ENCODE measurements at places on chromosomes 3 and 15.

- DNase-seq: no peak
Observed at GRCh38 chr3:22899441-22899840, 303.7 kb upstream of the UBE2E2 start.

DNA sequence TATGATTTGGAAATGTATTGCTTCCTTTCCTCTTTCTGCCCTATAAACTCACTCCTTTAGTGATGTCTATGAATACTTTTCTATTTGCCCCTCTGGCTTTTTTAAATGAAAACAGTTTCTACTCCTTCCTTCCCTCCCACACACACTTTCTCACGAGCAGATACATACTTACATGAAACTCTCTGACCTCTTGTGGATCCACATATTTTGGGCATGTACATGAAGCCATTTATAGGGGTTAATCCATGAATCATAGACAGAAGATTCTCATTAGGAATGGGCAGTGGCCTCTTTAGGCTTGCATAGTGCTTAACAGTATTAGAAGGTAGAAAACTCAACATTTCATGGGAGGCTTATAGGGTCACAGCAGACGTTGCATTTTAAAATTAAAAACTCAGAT lies 24.8 kb downstream of the ANAPC13 start:
- no peak for DNase-seq

DNA sequence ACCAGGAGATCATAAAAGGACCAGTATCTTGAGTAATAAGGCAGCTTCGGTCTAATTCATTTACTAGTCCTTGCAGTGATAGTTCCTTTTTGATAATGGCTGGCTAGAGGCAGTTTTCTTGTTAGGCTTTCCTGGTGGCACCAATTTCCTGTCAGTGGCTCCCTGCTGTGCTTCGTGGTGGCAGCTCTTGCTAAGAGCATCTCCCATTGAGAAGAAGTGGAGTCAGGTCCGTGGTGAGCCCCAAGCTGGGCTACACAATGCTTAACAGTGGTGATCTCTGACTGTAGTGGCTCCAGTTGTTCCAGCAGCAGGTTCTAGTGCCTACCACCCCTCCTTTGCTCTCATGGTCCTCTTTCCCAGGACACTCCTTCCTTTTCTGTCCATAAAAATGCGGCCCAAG lies 111.2 kb downstream of the RAP2B start:
- no peak for DNase-seq

DNA sequence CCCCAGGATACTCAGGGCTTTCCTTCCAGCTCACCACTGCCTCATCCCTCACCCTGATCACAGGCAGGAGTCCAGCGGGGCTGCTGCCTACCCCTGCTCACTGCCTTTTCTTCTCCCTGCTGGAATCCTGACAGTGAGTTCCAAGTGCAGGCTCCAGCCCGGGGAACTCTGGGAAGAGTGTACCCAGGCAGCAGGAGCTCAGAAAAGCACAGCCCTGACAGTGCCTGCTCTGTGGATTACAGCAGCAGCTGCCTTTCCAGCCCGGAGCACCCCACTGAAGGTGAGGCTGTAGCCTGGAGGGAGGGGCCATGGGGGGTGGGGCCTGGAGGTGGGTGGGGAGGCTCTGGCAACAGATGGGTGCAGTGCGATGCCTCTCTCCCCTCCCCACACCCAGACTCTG lies 6.1 kb upstream of the JMJD7 start:
- no peak for DNase-seq

DNA sequence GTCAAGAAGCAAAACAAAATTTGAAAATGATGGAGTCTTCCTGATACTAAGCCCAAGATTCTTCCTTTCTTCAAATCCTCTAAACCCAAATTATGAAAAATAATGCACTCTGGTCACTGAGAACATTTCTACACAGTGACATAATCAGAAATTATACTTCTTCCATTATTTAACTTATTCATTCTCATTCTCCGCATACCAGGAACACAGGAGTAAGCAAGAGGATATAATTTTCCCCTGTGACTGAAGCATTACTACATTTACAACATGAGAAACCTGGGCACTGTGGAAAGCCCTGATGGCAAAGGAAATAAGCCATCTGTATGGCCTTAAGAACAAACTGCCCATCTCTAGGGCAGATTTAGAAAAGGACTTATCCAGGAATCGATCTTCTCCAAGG lies 47.0 kb downstream of the EXD1 start:
- DNase-seq: no peak

- no peak for DNase-seq
Observed at GRCh38 chr3:106577241-106577640, 708.4 kb upstream of the CBLB start.

DNA sequence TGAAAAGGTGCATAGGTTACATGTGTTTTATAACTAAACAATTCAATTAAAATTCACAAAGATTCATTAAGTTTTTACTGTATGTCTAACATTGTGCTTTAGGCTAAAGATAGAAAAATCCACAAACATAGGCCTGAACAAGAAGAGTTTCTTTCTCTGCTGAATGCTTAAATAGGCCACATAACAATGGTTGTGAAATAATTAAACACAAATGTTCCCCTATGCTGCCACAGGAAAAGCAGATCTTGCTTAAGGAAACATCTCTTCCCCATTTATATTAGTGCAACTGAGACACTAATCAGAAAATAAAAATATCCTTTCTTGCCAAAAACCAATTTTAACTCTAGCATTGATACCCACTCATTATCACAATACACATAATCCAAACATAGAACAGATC lies 725.4 kb upstream of the DPPA4 start:
- DNase-seq: no peak

DNA sequence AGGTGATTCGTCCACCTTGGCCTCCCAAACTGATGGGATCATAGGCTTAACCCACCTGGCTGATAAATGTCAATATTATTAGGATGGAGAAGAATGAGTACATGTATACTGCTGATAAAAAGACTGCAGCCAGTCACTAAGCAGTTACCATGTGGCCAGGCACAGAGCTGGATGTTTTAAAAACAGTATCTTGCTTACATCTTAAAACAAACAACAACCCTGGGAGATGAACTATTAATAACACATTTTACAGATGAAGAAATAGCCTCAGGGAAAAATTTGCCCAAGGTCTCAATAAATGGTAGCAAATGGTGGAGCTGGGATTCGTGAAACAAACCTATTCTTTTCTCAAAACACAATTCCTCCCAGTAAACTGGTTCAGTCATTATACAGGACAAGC lies 18.1 kb downstream of the IL17RD start:
- no peak for DNase-seq

DNA sequence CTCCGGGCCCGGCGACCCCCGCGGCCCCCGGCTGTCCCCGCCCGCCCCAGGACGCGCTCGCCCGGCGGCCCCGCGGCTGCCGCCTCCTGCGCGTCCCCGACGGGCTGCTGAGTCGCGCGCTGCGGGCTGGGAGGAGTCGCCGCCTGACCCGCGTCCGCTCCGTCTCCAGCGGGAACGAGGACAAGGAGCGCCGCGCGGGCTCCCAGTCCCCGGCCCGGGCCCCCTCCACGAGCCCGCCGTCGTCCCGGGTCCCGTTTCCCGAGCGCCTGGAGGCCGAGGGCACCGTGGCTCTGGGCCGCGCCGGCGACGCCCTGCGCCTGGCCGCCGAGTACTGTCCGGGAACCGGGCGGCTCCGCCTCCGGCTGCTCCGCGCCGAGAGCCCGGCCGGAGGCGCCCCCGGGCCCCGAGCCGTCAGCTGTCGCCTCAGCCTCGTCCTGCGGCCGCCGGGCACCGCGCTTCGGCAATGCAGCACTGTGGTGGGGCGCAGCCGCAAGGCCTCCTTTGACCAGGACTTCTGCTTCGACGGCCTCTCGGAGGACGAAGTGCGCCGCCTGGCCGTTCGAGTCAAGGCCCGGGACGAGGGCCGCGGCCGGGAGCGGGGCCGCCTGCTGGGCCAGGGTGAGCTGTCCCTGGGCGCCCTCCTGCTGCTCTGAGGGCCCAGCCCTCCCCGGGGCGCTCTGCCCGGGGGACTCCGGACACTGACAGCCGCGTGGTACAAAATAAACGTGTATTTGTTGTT lies 1.5 kb downstream of the C2CD4A start:
- DNase-seq: peak; percentile 67

- DNase-seq: no peak
Observed at GRCh38 chr15:65375871-65376607, 1.8 kb downstream of the IGDCC3 start.

GRCh38 chr15:78244101-78244500 lies 9.7 kb upstream of the ACSBG1 start:
- DNase-seq: no peak

Measured in RPMI8226 (cell line).